ENCODE measurements at places on chromosomes 16 and 17. TPM values are rescaled to one million over a fixed set of nuclear protein-coding genes. Genes with fewer than 3 reads are reported as not detected.
A peak's percentile ranks its signal among the peaks of the same experiment; 100 is the strongest.

- no peak for DNase-seq
These were observed 256.3 kb upstream of the ZFHX3 start for GRCh38 chr16:73304008-73304774.

- no peak for DNase-seq
These were observed 16.8 kb upstream of the RBFOX1 start for GRCh38 chr16:7315813-7316212.

DNA sequence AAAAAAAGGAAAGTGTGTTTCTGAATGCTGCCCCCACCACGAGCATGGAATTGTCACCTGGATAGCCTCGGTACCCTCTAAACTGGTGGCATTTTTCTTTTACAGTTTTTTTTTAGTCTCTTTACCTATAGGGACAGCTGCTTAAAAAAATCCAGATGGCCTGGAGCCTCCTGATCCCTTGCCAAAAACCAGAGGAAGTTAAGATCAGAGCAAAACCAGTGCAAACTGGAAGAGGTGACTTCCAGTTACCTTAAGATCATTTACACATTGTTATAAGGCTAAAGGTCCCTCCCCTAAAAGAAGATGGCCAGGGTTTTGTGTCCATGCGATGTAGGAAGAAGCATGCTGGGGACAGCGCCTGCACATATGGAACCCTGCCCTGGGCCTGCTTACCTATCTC is 3.5 kb downstream of the MEFV start:
- DNase-seq: no peak

DNA sequence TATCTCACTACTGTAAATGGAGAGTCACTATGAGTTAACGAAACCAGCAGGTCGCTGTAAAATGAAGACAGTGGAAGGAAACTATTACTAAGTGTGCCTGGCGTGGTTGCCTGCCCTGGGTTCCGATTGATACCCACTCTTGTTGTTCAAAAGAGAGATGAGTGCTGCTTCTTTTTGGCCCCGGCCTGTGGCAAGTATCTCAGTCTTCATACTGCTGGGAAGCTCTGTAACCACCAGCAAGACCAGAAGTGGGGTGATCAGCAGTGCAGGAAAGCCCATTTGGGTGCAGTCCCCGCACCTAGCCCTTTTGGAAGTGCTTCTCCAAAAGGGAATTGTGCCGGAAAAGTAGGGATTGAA is 104.5 kb downstream of the SNX29 start:
- DNase-seq: no peak

DNA sequence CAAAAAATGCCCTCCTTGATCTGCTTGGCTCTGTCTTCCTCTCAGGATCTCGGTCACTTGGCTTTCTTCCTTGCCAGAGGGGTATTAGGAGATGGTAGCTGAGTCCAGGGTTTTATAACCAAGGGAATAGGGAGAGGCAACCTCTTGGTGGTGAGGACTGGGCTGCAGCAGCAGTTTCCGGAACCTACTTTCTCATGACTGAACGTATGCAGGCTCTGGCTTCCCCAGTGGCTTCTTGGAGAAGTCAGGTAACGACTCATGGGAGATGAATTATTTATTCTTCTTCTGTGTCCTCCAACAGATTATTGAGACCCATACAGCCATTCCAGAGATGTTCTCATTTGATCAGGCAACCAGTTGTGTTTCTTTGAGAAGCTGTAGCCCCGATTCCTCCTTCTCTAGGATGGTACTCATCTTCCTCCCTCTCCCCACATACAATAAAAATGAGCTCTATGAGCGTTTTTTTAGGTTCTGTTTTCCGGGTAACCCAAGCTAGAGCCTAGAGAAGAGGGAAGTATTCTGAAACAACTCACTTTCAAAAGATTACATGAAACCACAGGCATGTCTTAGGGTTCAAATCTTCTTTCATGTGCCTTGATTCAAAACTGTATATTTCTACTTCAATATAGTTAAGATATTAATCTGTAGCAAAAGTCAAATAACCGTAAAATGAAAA is 22.3 kb upstream of the DHX40 start:
- DNase-seq: no peak

DNA sequence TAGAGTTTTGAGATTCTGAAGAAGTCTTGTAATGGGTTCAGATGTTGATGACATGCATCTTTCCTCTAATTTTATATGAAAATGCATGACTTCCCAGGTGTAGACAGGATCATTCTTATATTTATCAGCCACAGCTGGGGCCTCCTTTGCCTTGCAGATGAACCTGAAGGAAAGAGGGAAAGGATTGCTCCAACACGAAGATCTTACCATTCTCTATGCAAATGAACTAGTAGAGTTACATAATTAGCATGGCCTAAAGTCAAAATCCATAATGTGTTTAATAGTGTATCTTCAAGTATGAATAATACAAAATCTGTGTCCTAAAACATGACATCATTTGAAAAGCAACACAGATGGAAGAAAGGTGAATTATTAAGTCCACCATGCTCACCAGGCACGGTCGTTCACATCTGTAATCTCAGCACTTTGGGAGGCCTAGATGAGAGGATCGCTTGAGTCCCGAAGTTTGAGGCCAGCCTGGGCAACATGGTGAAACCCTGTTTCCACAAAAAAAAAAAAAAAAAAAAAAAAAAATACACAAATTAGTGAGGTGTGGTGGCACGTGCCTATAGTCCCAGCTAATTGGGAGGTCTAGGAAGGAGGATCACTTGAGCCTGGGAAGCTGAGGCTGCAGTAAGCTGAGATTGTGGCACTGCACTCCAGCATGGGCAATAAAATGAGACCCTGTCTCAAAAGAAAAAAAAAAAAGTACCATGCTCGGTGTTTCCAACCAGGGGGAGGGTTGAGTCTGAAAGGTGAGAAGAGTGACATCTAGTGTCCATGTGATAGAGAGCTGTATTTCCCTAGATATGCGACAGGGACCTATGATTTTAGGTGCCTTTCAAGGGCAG is 6.3 kb downstream of the VWA3A start:
- DNase-seq: peak; percentile 39

The SULT1A4 gene
- 4.7 TPM for total RNA-seq

All from thymus (tissue), 14 donors.